ENCODE measurements at places on chromosomes 16 and 17.
A peak's percentile ranks its signal among the peaks of the same experiment; 100 is the strongest.

GRCh38 chr17:78272181-78272913, 40.9 kb downstream of the TMEM235 start:
- peak; percentile 63 for DNase-seq

DNA sequence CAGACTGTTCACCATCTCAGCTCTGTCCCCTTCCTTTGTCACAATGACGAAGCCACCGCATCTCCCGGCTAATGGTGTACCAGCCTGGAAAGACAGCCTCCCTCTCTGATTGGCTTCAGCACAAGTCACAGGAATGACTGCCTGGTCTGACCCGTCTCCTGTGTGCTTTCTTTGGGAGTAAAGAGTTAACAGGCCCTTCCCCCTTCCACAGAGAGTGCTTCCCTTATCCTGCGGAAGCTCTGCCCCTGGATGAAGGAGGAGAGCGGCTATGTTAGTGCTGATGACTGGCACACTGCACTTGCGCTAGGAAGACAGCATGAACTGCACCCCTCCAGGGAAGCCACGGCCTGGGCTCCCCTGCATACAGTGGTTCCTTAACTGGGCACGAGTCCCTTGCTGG, 11.3 kb downstream of the USB1 start:
- DNase-seq, result no peak

- peak; percentile 13 for DNase-seq
These were observed 66.1 kb downstream of the AXIN2 start for GRCh38 chr17:65495122-65496055.

- DNase-seq, result no peak
These were observed 418.7 kb downstream of the GRIN2A start for GRCh38 chr16:9763505-9763904.

DNA sequence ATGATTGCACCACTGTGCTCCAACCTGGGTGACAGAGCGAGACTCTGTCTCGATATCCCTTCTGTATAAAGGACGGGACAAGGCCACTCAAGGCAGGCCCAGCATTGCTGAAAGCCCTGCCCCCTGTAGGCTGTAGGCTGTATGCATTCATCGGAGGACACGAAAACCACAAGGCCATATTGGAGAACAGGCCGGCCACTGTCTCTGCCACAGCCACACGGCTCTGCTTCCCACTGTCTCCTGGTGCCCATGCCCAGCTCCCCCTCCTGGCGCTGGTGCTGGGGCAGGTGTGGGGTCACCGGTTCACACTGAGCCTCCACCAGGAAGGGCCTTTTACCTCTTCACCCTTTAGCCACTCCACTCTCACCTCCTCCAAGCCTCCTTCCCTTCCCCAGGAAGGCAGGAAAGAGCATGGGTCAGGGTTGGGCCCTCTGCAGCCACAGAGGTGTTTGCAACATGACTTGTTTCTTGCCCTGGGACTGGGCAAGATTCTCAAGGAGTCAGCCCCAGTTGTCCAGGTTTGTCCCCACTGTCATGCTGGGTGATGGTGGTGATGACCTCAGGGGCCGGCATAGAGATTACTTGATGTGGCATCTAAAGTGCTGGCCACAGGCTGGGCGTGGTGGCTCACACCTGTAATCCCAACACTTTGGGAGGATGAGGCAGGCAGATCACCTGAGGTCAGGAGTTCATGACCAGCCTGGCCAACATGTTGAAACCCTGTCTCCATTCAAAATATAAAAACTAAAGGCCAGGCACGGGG, 5.3 kb upstream of the NTN3 start:
- no peak for DNase-seq

- peak; percentile 32 for DNase-seq
These were observed 712 bp upstream of the SPECC1 start for GRCh38 chr17:20008242-20009051.

DNA sequence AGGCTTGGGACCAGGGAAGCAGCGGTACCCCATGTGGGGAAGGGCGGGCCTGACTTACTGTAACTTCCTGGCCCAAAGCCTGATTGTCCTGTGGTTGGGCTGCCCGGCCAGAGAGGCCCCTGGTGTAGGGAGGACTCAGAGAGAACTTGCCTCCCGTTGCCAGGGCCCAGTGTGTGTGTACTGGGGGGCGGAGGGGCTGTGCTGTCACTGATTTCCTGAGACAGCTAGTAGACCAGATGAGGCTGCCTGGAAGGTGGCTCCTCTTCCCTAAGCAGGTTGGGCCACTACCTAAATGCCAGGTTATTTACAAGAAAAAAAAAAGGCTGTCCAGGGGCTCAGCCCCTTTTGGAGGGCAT, 16.7 kb downstream of the SOCS3 start:
- peak; percentile 42 for DNase-seq

DNA sequence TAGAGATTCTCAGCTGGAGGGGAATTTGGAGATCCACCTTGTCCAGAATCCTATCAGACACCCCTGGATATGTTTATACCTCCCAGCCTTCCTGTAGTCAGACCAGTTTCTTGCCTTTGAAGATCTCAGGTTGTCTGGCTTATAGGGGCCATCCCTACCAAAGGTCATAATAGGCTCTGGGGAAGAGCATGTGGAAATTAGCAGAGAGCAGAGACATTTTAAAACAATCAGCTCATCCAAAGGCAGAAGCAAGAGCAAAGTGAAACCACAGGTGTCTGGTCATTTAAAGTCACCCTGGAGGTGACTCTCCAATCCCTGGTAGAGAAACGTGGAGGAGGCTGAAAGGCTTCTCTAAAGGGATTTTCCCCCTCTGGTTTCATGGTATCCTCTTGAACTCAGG, 299.3 kb upstream of the EEF2KMT start:
- DNase-seq, result no peak

GRCh38 chr16:8867932-8868415, 832 bp downstream of the CARHSP1 start:
- peak; percentile 45 for DNase-seq

- DNase-seq, result no peak
These were observed 66.5 kb upstream of the LGALS9 start for GRCh38 chr17:27564463-27564862.

DNA sequence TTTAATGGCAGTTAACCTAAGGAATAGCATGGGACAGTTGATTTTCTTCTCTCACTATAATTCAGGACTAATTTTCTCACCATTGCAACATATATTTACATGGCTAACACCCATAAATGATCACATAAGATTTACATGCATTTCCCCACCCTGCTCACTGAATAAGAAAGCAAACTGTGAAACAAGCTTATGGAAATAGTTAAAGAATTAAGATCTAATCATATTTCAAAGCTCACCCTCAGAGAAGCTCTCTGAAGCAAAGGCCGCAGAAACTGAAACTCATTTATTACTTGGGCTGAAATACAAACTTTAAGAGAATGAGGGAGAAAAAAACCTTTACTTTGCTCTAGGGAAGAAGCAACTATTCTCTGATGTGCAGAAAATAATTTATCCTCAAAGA, 218.7 kb upstream of the AXIN2 start:
- no peak for DNase-seq

DNA sequence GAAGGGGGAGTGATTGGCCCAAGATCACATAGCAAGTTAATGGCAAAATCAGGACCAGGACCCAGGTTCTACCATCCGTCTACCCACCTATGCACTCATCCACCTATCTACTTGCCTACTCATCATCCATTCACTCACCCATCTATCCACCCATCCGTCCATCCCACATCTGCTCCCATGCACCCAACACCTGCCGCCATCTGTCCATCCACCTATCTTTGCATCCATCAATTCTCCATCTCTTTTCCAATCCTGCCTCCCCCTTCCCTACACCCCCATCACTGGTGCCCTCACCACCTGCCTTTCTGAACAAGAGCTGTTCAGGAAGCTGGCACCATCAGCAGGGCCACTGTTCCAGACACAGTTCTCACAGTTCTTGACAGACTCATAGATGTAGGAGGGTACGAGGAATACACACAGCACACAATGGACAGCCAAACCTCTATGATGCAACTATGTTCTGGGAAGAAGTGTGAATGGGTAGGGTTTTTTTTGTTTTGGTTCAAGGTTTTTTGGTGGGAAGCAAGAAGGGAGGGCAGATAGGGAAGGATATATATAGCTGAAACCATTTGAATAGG, 4.5 kb downstream of the SAMD14 start:
- no peak for DNase-seq

DNA sequence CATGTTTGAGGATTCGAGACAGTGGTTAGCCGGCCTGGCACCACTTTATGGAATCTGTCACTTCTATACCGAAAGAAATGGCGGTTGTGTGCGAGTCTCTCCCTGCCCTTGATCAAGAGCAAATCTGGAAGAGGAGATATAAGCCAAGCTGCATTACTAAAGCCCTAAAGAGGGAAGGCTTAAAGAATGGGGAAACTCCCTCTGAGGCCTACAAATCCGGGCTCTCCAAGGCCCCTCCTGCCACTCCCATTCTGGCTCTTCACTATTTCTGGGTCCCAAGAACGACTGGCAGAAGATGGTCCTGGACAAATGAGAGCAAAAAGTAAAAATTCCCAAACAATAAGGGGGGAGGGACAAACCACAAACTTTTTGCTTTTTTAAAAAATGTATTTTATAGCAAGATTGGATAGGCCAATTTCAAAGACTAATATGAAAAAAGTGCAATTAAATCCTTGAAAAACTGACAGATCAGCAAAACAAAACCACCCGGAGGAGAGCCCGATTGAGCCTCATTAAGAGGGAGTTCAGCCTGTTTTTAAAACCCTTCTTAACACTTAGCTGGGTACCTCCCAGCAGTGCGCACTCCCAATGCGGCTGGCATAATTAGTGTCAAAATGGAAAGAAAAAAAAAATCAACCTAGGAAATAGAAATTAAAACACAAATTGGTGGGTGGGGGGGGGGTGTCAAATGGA, 193.5 kb downstream of the ZFHX3 start:
- DNase-seq, result no peak

DNA sequence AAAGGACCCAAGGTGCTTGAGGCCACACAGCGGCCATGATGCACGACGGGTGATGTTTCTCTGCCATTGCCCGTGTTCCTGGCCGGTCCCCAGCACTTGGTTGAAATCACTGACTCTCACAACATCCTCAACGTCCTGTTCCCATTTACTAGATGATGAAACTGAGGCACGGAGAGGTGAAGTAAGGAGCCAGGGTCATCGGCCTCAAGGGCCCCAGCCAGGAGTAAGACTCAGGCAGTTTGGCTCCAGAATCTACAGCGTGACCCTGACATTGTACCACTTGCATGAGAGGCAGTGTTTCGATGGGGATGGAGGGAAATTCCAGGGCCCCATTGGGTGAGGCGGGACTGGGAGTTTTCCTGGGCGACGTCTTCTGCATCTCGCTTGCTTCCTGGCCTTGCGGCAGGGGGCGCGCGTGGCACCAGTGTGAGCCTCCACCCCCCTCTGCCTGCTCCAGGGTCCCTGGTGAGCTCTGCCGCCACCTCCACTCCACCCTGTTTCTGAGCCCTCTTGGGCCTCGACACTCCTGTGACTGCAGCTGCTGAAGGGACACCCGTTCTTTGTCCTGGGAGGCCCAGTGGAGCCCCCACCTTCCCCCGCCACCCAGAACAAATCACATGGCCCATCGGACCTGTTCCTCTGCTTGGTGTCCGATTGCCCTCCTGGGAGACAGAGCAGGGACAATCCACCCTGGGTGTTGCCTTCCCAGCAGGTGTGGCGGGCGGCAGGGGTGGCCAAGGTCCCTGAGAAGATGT, 133.0 kb upstream of the GSE1 start:
- peak; percentile 16 for DNase-seq

DNA sequence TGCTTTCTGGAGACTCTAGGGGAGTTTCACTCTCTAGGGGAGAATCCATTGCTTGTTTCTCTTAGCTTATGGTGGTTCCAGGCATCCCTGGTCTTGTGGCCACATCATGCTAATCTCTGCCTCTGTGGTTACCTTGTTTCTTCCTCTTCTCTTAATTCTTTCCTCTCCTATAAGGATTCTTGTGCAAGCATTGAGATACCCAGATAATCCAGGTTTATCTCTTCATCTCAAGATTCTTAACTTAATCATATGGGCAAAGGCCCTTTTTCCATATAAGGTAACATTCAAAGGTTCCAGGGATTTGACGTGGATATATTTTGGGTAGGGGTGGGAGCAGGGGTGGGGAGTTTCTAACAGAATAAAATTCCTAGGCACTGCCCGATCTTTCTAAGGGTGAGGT, 32.6 kb downstream of the FAM20A start:
- no peak for DNase-seq

DNA sequence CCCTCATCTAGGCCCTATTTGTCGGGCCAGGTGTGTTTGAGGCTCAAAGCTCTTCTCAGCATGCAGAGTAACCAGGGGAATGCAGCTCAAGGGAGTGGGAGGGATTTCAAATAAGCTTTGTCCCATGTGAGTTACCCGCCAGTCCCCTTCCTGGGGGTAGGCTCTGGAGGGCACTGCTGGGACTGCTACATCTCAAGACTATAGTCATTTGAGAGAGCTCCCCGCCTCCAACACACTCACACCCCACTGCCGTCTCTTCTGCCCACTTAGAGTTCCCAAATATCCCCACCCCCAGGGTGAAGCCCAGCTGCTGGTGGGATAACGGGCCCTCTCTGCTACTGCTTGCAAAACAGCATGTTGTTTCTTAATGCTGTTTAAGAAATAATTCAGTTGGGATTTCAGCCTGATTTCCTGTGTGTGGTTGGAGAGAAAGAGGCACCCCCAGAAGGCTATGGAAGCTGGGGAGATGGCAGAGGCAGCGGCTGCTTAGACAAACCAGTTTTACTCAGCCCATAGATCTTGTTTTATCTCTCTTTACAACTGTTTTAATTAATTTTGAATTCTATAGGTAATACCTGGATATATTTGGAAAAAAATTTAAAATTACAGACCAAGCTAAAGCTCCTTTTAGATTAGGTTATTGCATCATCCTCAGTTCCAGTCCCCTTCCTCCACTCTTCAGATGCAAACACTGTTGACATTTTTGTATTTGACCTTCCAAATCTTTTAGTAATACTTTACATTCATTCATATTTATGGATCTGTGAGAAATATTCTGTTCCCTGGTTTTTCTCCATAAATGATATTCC, 4.1 kb upstream of the MPO start:
- DNase-seq, result no peak

DNA sequence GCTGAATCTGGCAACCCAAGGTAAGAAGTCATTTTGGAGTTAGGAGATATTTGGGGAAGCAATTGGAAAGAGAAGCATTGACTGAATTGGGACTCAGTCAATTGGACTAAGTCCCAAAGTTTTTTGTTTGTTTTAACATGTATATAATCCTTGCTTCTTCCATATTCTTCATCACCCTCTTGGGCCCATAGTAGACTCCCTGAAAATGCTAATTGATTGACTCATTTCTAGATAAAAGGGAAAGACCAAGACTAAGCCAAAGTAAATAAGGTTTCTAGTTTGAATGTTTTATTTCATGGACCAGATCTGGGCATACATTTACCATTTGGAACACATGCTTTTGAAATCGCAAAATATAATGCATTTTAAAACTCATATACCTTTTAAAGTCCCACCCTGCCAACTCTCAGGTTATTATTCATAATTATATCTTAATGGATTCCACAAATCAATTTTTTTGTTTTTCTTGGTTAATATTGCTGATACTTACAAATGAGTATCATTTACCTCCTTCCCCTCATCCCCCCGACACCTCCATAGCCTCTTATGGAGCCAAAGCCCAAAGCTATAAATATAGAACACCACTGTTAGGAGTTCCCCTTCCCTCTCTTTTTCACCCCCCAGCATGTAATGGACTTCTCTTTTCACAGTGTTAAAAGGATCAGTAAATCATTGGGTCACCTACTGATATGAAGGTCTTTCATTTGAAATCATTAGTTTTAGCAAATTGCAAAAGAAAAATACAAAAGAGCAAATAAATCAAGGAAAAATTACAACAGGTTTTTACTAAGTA, 674.0 kb upstream of the SOX9 start:
- DNase-seq, result no peak

- DNase-seq, result no peak
These were observed at the start of gene GUCY2D for GRCh38 chr17:8001976-8002720. Gene GUCY2D, plus strand, starts transcription at chr17:8002615. Its CDS starts 433 bp downstream, at chr17:8003048.

Data from activated CD4-positive, alpha-beta T cell treated with anti-CD3 and anti-CD28 coated beads, Interleukin-2, amount 50 U/mL, for 48 hours (primary cell).